ENCODE measurements at places on chromosomes 16 and 17. TPM values are rescaled to one million over a fixed set of nuclear protein-coding genes. Genes with fewer than 3 reads are reported as not detected.

GRCh38 chr16:57601801-57602478 lies 26.5 kb upstream of the ADGRG1 start:
- peaks cover 26% of the 10 kb centered on the region for H3K27me3 ChIP-seq
- H3K4me3 ChIP-seq: no peak overlapping the region
- no peak overlapping the region for H3K27ac ChIP-seq

DNA sequence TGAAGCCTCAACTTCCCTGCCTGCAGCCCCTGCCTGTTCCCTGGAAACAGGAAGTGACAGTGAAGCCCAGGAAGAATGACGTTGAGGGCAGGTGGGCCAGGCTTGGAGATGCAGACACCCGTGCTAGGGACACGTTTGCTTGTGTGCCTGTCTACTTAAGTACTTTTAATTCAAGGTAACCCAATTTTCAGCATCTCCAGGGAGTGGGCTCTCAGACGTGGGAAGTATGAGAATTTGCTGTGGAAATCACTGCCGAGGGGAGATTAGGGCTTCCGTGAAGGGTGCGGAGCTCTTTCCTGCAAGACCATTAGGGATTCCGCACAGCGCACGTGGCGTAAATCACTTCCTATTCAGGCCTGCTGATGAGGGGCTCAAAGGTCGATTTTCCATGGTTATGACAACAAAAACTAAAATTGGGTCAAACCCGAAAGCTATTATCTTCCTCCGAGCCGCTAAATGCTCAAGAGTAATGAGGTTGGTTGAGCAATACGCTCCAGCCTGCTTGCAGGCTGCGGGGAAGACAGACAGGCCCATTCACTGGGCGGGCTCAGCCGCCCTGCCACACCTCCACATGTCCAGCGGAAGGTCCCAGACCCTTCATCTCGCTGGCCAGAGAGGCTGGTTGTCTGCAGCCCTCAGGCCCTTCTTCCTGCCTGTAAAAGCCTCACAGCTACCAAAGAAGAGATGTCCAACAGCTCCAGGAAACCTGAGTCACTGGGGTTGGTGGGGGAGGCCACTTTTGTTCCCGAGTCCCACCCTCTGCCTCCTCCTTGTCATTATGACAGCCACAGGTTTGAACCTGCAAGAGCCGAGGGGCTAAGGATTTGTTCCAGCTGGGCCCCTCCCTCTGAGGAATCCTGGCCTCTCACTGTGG lies 109.9 kb downstream of the RBFOX3 start:
- peaks cover 55% of the 10 kb centered on the region for H3K27me3 ChIP-seq
- H3K36me3 ChIP-seq: no peaks in the 10 kb centered on the region
- H3K4me3 ChIP-seq: no peak overlapping the region
- no peaks in the 10 kb centered on the region for H3K4me1 ChIP-seq

DNA sequence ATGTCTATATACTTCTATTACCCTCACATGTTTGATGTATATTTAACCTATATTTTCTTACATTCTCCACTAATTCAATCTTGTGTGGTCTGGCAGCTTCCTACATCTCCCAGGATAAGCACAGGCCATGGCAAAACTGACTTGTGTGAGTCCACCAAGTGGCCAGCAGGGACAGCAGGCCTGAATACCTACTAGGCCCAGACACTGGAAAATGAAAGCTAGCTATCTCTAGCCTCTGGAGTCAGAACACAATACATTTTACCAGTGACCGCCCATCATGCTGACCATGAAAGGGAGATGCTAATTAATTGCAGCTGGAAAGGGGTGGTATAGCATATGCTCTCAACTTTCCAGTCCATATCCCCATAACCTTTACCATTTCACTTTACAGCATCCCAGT lies 132.3 kb downstream of the PCTP start:
- DNase-seq: no peak
- H3K27me3 ChIP-seq: no peaks in the 10 kb centered on the region
- no peak overlapping the region for H3K27ac ChIP-seq
- no peak overlapping the region for H3K4me3 ChIP-seq

DNA sequence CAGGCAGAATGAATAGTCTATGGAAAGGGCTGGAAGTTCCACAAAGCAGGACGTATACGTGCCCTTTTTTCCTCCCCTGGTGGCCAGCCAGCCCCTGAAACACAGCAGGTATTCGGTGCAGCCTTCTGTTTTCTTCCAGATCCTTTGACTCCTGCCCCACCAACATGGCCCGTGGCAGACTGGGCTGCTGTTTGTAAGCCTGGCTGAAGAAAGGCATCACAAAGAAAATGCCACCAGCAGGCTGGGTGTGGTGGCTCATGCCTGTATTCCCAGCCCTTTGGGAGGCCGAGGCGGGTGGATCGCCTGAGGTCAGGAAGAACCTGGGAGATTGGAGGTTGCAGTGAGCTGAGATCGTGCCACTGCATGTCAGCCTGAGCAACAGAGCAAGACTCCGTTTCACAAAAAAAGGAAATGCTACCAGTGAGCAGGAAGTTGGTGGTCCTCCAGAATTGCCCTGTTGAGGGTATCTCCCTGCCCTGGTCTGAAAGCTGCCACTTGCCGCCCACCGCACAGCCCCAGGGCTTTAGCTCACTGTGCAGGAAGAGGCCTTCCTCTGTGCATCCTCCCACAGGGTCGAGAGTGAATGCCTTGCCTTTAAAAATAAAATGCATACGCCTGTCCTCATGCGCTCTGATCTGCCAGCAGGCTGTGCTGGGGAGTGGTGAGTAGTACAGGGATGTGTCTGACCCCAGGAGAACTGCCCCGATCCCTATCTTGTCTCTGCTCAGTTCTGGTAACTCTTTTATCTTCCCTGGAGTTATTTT lies 587.7 kb downstream of the MAF start:
- no peak for DNase-seq
- H3K27me3 ChIP-seq: no peaks in the 10 kb centered on the region
- H3K36me3 ChIP-seq: no peaks in the 10 kb centered on the region
- H3K4me3 ChIP-seq: no peak overlapping the region
- no peak overlapping the region for H3K27ac ChIP-seq
- no peaks in the 10 kb centered on the region for H3K4me1 ChIP-seq

DNA sequence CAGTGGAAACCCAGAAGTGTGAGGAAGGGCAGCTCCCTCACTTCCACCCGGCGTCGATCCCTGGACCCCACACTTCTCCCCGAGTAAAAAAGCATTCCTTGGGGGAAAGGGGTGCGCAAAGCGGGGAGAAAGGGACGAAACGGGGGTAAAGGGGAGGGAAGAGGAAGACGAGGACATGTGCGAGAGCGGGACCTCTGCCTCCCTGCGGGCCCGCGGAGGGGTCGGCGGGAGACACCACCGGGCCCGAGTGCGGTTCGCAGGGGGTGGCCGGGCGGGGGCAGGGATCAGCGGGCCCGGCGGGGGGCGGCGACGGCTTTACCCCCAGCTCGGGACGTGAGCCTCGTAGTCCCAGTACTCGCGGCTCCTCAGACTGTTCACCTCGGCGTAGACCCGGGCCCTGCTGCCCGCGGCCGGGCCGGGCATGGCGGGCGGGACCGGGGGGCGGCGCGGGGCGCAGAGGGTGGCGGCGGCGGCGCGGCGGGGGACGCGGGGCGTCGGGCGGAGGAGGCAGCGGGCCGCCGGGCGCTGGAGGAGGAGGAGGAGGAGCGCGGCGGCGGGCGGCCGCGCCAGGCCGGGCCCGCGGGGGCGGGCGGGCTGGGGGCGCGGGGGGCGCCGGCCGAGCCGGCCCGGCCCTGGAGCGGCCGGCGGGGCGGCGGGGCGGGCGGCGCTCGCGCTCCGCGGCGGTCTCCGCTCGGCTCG lies 443 bp downstream of the CSNK2A2 start:
- peaks cover 10% of the 10 kb centered on the region for H3K4me1 ChIP-seq
- peak overlapping the region; percentile 53 for H3K4me3 ChIP-seq
- peaks cover 9% of the 10 kb centered on the region for H3K27me3 ChIP-seq
- H3K36me3 ChIP-seq: peaks cover 40% of the 10 kb centered on the region
- no peak for DNase-seq

GRCh38 chr17:1644493-1645206 lies 882 bp downstream of the SCARF1 start:
- peaks cover 7% of the 10 kb centered on the region for H3K36me3 ChIP-seq
- H3K27ac ChIP-seq: no peak overlapping the region
- peak; percentile 15 for DNase-seq
- H3K4me3 ChIP-seq: no peak overlapping the region

DNA sequence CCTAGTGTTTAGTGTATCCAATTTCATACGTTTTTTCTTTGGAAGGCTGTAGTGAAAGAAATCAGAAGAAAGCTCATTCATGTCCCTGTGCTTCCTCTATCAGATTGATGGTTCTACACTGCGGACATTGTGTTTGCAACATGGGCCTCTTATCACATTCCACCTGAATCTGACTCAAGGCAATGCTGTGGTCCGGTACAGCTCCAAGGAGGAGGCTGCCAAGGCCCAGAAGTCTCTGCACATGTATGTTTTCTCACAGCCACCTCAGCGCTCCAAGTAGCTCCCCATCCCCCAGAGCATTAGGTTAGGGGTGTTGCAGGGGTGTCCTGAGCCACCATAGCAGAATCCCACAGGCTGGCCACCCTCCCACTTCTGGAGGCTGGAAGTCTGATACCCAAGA lies 25.2 kb downstream of the TMC6 start:
- no peak overlapping the region for H3K27ac ChIP-seq
- H3K4me1 ChIP-seq: peaks cover 9% of the 10 kb centered on the region
- H3K27me3 ChIP-seq: no peaks in the 10 kb centered on the region

DNA sequence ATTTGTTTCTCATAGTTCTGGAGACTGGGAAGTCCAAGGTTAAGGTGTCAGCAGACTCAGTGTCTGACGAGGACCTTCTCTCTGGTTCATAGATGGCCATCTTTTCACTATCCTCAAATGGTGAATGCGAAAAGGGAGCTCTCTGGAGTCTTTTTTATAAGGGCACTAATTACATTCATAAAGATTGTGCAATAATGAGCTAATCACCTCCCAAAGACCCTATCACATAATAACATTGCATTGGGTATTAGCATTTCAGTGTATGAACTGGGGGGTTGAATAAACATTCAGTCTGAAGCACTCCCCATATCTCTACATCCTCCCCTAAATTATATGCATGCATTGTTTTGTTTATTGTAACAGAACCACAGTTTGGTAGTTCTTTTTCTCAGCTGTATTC lies 1086.5 kb downstream of the CDH11 start:
- no peaks in the 10 kb centered on the region for H3K27me3 ChIP-seq
- no peak overlapping the region for H3K4me3 ChIP-seq
- DNase-seq: no peak
- no peaks in the 10 kb centered on the region for H3K36me3 ChIP-seq

DNA sequence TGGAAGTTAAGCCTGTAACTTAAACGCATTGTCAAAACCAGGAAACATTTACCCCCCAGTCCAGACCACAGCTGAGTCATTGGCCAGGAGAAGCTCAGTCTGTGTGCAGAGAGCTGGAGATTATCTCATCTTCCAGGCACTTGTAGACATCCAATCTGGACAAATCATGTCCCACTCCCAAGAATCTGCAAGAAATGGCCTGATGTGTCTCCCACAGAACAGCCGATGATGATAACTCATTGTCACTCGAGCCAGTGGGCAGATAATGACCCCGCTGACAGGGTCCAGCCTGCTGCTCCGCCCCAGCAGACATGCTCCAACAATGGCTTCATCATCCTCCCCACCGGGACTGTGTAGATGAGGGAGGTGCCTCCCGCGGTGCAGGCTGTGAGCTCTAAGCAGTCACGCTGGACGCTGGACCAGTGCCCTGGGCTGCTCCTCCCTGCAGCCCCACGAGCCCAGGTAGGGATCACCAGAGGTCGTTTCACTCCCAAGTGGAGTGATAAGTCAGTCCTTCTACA lies 322.5 kb downstream of the C16orf95 start:
- no peaks in the 10 kb centered on the region for H3K27me3 ChIP-seq
- peak overlapping the region; percentile 64 for H3K27ac ChIP-seq
- DNase-seq: peak; percentile 79
- peaks cover 26% of the 10 kb centered on the region for H3K4me1 ChIP-seq
- H3K36me3 ChIP-seq: no peaks in the 10 kb centered on the region

- no peak for DNase-seq
- H3K4me3 ChIP-seq: no peak overlapping the region
- H3K27ac ChIP-seq: no peak overlapping the region
- no peaks in the 10 kb centered on the region for H3K36me3 ChIP-seq
- H3K27me3 ChIP-seq: peaks cover 3% of the 10 kb centered on the region
These were observed 72.4 kb downstream of the PGS1 start for GRCh38 chr17:78450696-78451345.

DNA sequence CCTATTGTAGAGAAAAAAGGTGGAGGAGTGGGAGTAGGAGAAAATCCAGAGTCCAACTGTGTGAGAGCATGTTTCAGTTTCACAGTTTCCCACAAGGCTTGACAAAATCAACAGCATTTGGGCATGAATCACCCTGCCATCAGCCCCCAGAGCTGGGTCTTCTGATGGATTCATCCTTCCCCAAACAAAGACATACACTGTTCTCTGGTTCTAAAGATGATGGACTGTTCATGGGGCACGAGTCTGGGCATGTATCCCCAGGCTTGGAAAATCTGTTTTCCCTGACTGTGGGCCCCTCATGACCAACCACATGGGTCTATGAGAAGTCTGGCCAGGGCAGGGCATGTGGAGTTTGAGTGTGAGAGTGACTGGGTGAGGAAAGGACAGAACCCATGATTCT lies 210.4 kb upstream of the IRX5 start:
- H3K4me3 ChIP-seq: no peak overlapping the region
- no peak for DNase-seq
- H3K36me3 ChIP-seq: no peaks in the 10 kb centered on the region
- no peaks in the 10 kb centered on the region for H3K4me1 ChIP-seq
- no peak overlapping the region for H3K27ac ChIP-seq

- H3K27ac ChIP-seq: no peak overlapping the region
- no peak for DNase-seq
- H3K4me1 ChIP-seq: no peaks in the 10 kb centered on the region
These were observed 31.6 kb downstream of the PHKB start for GRCh38 chr16:47492428-47493377.

GRCh38 chr17:81460856-81461460 lies 51.6 kb downstream of the ACTG1 start:
- H3K36me3 ChIP-seq: peaks cover 9% of the 10 kb centered on the region
- H3K4me3 ChIP-seq: no peak overlapping the region
- no peak overlapping the region for H3K27ac ChIP-seq

DNA sequence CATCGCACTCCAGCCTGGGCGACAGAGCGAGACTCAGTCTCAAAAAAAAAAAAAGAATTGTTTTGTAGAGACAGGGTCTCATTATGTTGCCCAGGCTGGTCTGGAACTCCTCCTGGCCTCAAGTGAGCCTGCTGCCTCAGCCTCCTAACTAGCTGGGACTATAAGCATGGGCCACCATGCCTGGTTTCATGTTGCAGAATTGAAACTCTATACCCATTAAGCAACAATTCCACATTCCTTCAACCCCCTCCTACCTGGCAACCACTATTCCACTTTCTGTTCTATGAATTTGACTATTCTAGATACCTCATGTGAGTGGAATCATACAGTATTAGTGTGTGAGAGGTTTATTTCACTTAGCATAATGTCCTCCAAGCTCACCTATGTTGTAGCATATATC lies 24.5 kb downstream of the RNF135 start:
- no peaks in the 10 kb centered on the region for H3K27me3 ChIP-seq
- H3K4me3 ChIP-seq: no peak overlapping the region
- no peak for DNase-seq
- peaks cover 39% of the 10 kb centered on the region for H3K36me3 ChIP-seq
- no peaks in the 10 kb centered on the region for H3K4me1 ChIP-seq

Gene KAT7
- total RNA-seq: 32.6 TPM

Gene RCVRN
- total RNA-seq: not detected

Gene TNP2
- not detected for total RNA-seq

Gene MT1F
- total RNA-seq: not detected

Gene PRSS21
- total RNA-seq: not detected

Gene ARL2BP
- 118 TPM for total RNA-seq

Gene ALOX15B
- not detected for total RNA-seq

Gene SCGB1C2
- not detected for total RNA-seq

Measured in SJSA1 (cell line).